ENCODE measurements at places on chromosomes 2 and 18.

- DNase-seq, result no peak
These were observed 5.5 kb downstream of the ATP6V1B1 start for GRCh38 chr2:70941186-70941585.

- no peak for DNase-seq
These were observed 150.0 kb upstream of the ARHGAP28 start for GRCh38 chr18:6579486-6579885.

- no peak for DNase-seq
These were observed 1.3 kb downstream of the CIAO1 start for GRCh38 chr2:96267159-96267971.

DNA sequence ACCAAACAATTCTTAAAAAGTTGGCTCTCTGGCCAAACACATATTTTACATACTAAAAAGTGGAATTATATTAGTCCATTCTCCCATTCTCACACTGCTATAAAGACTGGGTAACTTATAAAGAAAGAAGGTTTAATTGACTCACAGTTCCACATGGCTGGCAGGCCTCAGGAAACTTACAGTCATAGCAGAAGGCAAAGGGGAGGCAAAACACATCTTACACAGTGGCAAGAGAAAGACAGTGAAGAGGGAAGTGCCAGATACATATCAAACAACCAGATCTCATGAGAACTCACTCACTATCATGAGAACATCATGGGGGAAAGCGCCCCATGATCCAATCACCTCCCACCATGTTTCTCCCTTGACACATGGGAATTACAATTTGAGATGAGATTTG, 42.6 kb downstream of the EDAR start:
- DNase-seq, result no peak

DNA sequence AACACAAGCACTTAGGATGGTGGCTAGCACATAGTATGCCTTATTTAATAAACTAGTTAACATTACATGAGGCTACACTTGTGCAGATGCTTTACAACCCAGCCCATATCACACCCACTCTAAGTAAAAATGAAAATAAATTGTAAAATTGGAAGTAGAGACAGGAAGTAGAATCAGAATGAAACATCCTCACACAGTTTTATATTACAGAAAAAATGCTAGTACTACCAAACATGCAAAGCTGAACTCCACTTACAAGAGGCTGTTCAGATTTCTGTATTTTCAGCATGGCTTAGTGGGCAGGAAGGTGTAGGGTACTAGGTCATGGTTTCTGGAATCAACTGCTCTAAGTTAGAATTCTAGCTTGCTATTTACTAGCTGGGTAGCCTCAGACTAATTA, 18.2 kb upstream of the CRIM1 start:
- DNase-seq, result no peak

DNA sequence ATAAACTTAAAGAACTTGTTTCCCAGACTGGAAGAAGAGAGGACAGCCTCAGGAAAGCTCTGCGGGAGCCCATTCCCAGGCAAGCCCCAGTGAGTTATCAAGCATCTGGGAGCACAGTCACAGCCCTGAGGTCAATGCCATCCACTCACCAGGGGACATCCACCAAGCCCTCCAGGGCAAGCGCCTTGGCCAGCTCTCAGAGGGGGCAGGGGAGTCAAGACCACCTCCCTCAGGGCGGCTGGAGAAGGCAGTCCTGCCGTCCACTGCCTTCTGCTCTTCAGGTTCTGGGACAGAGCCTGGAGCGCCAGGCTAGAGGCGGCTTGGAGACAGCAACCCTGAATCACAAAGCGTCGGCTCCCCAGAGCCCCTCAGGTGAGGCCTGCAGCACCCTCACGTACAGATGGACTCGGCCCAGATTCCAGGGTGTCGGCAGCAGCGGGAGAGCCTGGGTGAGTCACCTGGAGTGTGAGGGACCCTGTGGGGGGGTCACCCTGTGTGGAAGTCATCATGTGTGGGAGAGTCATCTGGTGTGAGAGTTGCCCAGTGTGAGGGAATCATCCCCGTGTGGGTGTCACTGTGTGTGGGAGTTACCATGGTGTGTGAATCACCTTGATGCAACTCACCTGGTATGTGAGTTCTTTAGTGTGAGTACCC, 100.9 kb upstream of the TEX51 start:
- no peak for DNase-seq

DNA sequence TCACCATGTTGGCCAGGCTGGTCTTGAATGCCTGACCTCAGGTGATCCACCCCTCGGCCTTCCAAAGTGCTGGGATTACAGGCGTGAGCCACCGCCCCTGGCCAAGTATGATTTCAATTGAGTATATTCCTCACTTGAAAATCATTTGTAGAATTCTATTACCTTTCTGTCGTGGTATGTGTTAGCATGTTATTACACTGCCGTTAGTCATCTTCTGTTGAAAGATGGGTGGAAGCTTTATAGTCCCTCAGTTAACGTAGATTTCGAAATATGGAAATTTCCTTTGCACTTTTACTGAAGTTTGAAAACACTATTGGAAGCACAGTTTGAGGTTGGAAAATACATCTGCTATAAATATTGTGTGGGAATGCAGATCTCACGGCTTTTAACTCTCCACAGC, 14.7 kb downstream of the NIFK start:
- DNase-seq, result peak; percentile 62

DNA sequence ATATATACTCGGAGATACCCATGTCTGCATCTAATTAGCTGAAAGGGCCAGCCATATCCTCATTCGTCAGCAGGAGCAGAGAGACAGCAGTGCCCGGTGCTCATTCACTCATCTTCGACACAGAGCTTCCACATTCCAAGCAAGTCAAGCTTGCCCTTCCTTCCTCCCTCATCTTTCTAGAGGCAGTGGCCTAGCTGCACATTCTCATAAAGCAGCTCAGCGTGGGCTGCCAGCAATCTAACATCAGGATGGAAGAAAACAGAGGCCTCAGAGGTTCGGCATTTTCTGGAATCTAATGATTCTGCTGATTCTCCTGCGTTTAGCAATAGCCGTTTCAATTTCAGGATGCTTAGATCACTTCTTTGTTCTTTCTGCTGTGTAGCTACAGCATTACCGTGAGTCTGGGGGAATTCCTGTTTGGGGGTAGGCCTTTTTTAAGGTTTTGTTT, 68.8 kb downstream of the CLHC1 start:
- no peak for DNase-seq

DNA sequence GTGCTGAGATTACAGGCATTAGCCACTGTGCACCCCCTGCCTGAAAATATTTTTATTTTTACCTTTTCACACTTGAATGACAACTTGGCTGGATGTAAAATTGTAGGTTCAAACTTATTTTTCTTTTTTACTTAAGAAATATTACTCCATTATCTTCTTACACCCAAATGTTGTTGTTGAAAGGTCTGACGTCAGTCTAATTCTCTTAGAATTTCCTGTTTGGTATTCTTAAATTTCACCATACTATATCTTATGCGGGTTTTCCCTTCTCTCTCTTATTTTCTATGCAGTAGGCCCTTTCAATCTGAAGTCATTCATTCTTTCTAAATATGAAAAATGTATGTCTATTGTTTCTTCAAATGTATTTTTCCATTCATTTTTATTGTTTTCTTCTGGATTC, 29.1 kb upstream of the RAB11FIP5 start:
- DNase-seq, result no peak

DNA sequence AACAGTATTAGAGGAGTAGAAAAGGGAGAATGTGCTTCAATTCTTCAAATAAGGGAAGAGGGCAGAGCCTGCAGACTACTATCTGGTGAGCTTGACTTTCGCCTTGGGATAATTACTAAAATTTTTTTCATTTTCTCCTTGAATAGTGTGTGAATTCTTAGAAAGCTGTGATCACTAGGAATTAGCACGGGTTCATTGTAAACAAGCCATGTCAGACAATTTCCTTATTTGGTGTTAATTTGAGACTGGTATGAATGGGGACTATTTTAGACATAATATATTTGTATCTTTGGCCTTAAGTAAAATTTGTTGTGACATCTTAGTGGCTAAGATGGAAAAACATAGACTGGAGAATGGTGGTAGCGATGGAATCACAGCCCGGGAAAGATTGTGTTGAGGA, 66.6 kb downstream of the MYO3B start:
- no peak for DNase-seq

DNA sequence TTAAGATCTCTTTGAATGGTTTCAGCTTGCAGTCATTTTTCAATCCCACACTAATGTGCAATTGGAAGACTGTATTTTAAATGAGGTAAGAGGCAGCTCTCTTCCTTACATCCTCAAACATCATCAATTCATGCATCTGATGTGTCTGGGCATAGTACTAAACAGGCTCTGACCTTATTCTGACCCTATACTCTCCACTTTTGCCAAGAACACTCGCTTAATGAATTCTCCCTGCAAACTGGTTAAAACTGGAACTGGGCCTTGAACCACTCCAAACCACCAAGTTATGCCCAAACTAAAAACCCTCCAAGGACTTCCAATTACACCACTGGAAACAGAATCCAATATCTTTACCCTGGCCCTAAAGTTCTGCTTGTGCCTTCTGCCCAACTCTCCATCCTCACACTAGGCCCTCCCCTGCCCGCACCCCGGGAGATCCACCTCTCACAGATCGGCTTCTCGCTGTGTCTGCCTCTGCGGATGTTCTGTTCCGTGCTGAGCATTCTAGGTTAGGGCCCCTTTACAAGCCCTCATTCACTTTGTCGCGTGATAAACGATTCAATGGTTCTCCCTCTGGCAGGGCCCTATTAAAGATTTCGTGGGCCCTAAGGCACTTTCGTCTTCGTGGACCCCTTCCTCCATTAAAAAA, 1.2 kb downstream of the M1AP start:
- no peak for DNase-seq

GRCh38 chr2:15028406-15028805, 395.9 kb downstream of the LRATD1 start:
- DNase-seq, result no peak

All from HFF-Myc (cell line).